ENCODE measurements at places on chromosomes 6 and 20.

- DNase-seq: no peak
Observed at GRCh38 chr6:147578159-147578558, 69.7 kb downstream of the SAMD5 start.

DNA sequence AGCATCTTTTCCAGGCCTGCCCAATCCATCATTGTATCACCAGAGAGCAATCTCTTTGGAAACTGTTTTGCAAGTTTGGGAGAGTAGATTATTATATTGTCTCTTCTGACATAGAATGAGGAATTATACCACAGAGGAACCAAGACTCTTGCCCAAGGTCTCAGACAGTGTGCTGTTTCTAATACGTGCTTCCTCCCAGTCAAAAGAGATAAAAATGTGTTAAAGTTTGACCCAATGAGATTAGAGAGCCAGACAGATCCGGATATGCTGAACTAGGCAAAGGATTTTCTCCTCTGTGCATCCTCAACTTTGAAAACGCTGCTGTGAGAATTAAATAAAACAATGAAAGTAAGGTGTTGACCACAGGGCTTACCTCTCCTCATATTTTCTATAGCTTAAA is 18.6 kb upstream of the NT5E start:
- DNase-seq: no peak

GRCh38 chr20:63597651-63598478 is 23.8 kb upstream of the HELZ2 start:
- DNase-seq: no peak

GRCh38 chr20:25512709-25513108 is 72.6 kb downstream of the NINL start:
- no peak for DNase-seq

GRCh38 chr6:122423734-122424133 is 24.3 kb downstream of the HSF2 start:
- no peak for DNase-seq

DNA sequence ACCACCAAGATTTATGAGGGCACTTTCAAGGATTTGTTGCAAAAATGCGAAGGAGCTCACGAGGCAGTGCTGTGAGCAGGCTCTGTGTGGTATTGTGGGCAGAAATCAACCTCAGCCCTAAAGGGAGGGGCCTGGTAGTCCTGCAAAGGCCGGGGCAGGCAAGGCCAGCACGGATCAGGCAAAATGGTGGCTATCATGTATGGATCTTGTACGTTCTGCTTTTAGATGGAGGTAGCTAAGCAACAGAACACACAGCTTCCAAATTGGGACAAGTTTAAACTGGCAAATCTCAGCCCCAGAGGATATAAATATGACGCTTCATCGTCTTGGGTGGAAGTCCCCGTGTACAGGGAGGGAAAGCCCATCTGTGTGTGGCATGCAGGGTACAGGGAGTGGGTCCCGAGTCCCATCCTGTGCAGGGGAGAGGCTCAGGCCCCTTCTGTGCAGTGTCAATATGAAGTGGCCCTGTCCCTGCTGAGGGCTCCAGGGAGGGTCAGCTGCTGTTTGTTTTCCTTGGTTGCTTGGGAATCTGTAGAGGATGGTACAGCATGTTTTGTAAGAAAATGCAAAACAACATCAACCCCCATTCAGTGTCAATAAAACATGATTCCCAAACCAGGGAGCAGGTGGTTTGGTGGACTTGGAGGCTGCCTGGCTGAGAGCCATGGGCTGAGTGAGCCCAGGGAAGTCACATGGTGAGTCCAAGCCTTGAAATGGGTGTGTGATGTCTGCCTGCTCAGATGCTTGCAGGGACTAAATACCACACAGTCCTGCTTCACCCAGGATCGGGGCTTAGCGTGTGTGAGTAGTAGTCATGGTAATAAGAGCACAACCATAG is 113.0 kb downstream of the SYCP2 start:
- DNase-seq: no peak

DNA sequence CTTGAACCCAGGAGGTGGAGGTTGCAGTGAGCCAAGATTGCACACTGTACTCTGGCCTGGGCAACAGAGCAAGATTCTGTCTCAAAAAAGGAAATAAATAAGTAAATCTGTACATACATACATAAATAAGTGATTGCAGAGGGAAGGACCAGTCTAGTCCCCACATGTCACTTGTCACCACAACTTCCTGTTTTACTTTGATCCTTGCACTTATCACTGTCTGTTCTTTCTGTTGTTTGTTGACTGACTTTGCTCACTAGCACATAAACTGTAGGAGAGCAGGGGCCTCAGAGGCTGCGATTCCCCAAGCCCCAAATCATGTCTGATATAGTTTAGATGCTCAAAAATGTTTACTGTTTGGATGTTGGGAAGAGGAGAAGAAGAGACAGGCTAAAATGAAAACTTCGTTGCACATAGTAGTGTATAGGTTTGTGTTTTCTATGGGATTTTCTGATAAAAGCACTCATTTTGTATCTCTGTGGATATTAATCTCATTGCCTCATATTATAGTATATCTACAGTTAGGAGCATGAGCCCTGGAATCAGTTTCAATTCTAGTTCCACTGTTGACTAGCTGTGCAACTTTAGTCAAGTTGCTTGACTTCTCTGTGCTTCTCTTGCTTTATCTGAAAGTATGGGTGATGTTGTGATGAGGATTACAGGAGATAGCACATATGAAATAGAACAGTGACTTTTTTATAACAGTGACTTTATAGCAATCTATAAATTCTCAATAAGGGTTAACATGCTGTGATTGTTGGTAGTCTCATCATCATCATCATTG is 165.0 kb downstream of the TBC1D7 start:
- DNase-seq: no peak

Data from LNCaP clone FGC (cell line).